Daoy (cell line): ENCODE measurements at places on chromosomes 1 and 21. TPM values are rescaled to one million over a fixed set of nuclear protein-coding genes. Genes with fewer than 3 reads are reported as not detected.

The TAL1 gene
- total RNA-seq, result 0.23 and 0.60 TPM in 2 replicates

GRCh38 chr1:41498804-41499203 is 14.3 kb upstream of the EDN2 start:
- peak; percentile 82 for DNase-seq

DNA sequence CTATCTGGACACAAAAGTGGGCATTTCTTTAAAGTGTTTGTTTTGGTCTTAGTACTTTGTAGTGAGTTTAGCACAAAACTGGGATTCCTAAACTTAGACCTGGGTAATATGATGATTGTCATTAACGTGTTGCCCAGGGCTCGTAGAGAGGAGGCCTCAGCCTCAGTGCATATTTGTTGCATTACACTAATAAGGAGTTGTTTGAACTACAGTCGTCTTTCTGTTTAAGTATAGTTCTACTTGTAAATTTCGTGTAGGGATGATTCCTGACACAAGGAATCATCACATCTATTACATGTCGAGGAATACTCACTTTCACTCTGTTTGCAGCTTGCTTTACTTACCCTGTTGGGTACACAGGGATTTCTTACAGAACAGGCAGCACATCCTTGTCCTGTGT is 85.0 kb downstream of the PRDM2 start:
- DNase-seq, result no peak

- no peak for DNase-seq
Observed at GRCh38 chr1:25068829-25069228, 138.8 kb upstream of the RUNX3 start.

- no peak for DNase-seq
Observed at GRCh38 chr1:48439380-48439779, 32.6 kb downstream of the SPATA6 start.

DNA sequence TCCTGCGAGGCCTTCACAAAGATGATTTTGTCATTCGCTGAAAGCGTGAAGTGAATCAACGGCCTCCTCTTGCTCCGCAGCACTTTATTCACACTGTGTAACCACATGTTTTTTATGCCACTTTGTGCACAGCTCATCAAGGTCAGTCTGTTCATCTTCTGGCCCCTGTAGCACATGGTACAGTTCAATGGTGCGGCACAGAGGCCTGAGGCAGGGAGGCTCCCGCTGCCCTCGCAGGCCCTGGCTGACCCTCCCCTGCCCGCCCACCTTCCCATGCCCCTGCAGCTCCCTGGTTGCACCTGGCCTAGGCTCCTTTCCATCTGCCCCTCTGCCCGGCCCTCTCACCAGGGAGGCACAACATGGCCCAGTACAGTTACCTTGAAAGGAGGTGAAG is 87.5 kb downstream of the CD247 start:
- DNase-seq, result no peak

GRCh38 chr1:71307451-71307850 is 226.6 kb upstream of the ZRANB2 start:
- DNase-seq, result no peak

GRCh38 chr1:22341791-22342605 is 109.7 kb upstream of the ZBTB40 start:
- peak; percentile 57 for DNase-seq

DNA sequence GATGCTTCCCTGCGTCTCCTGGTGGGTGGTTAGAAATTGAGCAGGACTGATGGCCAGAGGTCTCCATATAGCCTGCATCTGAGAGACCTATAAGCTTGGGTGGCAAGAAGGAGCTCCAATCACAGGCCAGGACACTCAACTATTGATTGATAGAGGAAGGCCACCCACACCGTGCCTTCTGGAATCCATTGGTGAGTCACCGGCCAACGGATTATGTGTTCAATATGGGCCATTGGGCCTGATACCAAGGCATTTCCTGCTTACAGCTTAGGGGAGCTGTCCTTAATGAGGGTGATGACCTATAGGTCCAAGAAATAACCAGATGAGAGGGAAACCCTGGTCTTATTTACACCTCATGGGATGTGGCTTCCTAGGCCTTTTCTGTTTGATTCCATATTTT is 115.1 kb downstream of the PLPP3 start:
- no peak for DNase-seq

DNA sequence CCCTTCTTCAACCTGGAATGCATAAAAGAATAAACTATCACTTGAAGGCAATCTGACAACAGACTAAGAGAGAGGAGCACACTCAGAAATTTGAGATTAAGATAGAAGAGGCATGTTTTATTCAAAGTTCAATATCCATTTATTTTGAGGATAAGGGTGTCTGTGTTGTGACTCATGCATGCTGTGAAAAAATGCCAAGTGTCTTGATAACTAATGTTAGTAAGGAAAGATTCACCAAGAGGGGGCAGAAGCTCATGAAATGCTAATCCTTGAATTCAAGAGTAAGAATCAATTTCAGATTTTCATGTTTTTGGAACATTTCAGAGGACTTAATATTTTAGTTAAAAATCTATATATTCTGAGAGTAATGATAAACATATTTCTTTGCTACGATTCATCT is 94.0 kb downstream of the IFI44 start:
- DNase-seq, result peak; percentile 49
